ENCODE measurements at places on chromosomes 1 and 21.

DNA sequence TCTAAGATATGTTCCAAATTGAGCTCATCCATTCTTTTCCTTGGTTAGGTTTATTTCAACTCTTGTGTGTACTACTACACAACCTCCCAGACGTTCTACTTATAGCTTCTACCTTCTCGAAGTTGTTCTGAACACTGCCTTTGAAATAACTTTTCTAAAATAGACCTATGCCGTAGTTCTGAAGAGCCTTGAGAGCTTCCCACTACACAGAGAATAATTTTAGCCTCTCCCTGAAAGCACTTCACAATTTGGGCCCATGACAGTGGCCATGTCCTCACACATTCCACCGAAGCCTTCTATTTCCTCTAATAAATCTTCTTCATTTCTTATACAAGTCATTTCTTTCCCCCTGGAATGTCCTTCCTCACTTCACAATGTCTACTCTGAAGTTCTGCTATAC lies 62.2 kb downstream of the CRB1 start:
- no peak for DNase-seq

DNA sequence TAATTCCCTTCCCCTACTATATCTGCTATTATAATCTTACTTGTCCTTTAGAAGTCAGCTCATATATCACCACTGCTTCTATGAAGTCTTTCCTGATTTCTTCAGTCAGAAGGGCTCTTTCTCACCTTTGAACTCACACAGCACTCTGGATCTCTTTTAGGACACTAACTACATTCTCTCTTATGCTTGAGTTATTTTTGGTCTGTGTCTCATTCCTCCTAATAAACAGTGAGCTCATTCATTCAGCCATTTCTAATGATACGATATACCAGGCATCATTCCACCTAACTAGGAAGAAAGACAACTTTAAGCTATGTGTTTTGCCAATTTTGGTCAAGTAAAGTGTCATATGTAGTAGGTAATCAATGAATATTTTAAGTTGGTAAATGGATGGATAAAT lies 1.2 kb upstream of the STYXL2 start:
- DNase-seq: no peak

DNA sequence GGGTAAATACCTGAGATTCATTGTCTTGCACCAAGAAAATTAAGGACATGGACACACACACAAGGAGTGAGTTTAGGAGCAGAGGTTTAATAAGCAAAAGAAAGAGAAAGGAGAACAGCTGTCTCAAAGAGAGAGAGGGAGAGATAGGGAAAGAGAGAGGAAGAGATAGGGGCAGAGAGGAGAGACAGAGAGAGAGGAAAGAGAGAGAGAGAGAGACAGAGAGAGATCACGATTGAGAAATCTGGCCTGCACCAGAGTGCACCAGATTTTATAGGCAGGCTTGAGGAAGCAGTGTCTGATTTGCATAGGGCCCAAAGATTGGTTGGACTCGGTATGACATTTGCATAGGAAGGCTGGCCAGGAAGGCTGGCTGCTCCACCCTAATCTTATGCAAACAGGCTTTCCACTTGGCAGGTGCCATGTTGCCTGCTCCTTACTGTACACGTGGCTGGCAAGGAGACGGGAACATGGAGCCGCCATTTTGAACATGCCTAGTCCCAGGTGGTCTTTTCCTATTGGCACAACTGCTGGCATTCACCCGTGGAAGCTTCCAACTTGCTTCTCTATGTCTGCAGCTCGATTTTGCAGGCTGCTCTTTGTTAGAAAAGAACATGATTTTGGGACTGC lies 419.9 kb downstream of the ZP4 start:
- no peak for DNase-seq

DNA sequence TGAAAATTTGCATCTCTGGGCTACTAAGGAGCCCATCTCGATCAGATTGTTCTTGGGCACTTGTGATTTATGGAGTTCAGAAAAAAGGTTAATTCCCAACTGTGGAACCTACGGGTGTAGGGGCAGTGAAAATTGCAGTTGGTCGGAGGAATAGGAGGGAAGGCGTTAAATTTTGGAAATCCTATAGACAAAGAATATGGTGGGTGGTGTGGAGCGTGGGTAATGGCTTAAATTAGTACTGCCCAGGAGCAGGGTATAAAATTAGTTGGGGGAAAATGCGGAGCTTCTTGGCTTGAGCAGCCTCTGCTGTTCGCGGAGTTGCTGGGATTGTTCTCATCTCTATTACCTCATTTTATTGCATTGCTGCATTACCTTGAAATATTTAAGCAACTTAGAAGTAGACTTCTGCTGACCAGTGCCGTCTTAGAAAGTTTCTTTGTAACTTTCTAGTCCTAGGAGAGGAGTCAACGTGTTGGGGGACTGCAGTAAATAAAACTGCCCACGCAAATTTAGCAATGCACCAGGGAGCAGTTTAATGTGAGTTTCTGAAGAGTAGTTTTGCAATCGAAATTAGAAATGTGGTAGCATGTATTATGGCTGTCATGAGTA lies 514 bp downstream of the S1PR1 start:
- no peak for DNase-seq

DNA sequence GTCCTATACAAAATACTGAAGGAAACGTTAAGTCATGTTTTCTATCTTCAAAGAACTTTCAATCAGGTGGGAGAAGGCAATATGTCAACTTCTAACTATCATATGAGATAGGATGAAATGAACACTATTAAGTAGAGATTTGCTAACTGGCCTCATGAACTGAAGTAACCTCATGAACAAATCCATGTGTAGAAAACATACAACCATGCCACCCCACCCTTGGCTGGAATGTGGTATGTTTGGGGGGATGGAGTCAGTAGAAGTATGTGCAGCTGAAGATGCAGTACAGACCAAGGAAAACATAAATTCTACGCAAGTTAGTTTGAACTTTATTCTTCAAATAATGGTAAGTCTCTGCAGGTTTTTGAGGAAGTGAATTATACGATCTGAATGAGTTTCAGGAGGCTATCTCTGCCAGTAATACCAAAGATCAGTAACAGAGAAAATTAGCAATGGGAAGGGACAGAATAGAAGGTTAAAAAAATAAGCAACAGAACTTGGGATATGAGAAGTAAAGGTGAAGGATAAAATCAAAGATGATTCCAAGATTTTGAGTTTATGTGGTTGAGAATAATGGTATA lies 4.5 kb downstream of the TRMT1L start:
- DNase-seq: no peak

DNA sequence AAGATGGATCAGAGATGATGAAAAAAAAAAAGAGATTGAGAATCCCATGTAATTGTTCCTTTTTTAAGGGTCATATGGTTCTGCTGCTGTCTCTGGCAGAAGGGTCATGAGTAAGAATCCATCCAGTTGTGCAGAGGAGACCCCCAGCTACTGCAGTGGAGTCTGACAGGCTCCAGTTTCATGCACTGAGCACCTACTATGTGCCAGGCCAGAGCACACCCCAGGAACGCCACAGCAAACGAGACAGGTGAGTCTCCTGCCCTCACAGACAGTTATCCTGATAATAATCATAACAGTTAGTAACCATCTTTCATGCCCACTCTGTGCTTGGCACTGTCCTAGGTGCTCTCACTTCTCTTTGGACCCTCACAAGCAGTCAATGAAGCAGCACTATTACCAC lies 420.0 kb downstream of the MATN1 start:
- DNase-seq: no peak

- DNase-seq: no peak
These were observed 9.9 kb upstream of the DIPK1A start for GRCh38 chr1:92970990-92971689.

- no peak for DNase-seq
These were observed 28.9 kb downstream of the OLFM3 start for GRCh38 chr1:101967871-101968270.

DNA sequence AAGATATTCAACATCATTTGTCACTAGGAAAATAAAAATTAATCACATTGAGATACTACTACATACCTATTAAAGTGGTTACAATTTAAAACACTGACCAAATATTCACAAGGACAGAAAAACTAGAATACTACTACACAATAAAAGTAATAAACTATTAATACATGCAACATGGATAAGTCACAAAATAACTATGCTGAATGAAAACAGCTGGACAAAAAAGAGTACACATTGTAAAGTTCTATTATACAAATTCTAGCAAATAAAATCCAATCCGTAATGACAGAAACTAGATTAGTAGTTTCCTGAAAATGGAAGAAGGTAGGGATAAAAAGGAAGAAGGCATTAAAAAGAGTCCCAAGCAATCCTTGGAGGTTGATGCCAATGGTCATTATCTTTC lies 348.7 kb upstream of the PTBP2 start:
- no peak for DNase-seq

- DNase-seq: no peak
These were observed 152.2 kb downstream of the HIVEP3 start for GRCh38 chr1:41766546-41766945.

- DNase-seq: no peak
These were observed 120.7 kb downstream of the SEC16B start for GRCh38 chr1:177849130-177849529.

GRCh38 chr21:30629200-30629599 lies 5.8 kb upstream of the KRTAP20-2 start:
- DNase-seq: no peak

- no peak for DNase-seq
These were observed at the start of gene AQP10 for GRCh38 chr1:154320882-154321608. AQP10 (plus strand) TSS chr1:154321093; CDS start chr1:154321156, 63 bp downstream.

DNA sequence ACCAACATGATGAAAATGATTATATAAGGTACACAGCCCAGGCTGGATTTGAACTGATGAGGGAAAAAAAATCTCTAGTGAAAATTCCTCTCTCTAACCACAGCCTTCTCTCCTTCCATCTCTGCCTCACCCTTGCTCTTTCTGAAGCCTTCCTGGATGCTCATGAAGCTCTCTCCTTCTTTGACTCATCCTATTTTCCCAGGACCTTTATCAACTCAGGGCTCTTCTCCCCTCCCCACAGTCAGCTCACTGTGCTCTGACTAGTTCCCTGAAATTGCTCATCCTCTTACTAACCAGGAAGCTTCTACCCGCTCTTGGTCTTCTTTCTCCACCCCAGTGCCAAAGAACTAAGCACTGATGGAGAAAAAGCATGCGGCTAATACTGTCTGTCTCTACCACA lies 46.4 kb upstream of the ERG start:
- DNase-seq: no peak

- DNase-seq: no peak
These were observed 32.9 kb downstream of the FMO4 start for GRCh38 chr1:171346881-171347280.

GRCh38 chr1:53325326-53326087 lies 2.4 kb downstream of the LRP8 start:
- DNase-seq: no peak

DNA sequence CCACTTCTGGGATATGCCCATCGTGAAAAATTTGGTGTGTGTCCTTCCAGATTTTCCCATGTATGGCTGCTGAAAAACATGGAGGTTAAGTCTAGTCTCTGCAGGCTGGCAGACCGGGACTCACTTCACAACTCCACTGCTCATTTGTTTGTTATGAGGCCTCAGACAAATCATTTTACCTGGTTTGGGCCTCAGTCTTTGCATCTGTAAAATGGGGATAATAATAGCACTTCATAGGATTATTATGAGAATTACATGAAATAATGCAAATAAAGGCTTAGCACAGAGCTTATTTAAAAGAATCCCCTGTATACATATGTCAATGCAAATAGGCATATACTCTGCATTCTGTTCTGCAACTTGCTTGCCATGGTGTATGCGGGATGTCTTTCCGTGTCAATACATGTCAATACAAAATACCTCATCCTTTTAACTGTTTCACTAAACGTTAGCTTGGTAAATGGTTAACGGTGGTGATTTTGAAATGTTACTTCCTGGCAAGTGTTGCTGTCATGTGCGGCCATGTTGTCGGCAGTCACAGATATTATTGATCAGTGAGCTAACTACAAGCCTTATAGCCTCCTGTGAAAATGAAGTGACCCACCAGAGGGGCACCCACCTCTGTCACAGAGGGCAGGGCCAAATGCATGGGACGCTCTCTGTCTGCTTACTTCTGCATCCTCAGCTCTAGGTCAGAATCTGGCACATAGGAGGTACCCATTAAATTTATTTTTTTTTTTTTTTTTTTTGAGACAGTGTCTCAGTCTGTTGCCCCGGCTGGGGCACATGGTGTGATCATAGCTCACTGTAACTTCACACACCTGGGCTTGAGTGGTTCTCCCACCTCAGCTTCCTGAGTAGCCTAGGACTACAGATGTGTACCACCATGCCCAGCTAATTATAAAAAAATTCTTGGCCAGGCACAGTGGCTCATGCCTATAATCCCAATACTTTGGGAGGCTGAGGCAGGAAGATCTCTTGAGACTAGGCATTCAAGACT lies 4.3 kb downstream of the LCK start:
- no peak for DNase-seq

- no peak for DNase-seq
These were observed 51.0 kb downstream of the EPB41 start for GRCh38 chr1:28965271-28965870.

- DNase-seq: no peak
These were observed 17.4 kb downstream of the CACNA1S start for GRCh38 chr1:201094832-201095231.

- DNase-seq: no peak
These were observed 11.6 kb upstream of the TTC39A start for GRCh38 chr1:51341876-51342496.

DNA sequence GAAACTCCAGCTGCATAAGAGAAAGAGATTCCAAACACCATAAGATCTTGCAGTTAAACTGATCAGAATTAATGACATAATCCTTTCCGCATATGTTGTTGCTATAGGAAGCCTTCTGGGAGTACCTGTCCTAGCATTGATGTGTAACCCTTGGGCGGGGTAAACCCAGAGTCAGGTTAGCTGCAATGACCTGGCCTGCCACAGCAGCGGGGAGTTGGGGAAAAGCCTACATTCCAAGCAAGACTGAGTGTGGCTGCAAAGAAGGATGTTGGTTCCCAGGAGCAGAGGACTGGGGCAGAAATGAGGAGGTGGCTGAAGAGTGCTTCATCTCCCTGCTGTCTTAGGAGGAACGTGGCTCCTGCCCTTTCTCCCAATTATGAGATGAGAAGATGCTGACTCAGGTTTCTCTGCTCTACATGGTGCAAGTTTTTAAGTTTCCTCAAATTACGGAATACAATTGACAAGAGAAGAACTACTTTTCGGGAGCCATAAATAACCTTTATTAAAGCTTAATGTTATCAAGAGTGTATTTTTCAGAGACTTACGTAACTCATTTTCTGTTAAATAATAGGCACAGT lies 142.1 kb downstream of the RYR2 start:
- no peak for DNase-seq

- no peak for DNase-seq
These were observed 56.6 kb upstream of the GPR88 start for GRCh38 chr1:100481303-100481702.

All from stimulated activated CD4-positive, alpha-beta T cell treated with anti-CD3 and anti-CD28 coated beads, Interleukin-4, amount 100 ng/mL, for 4 hours (primary cell).